ENCODE measurements at places on chromosomes 6 and 20.
A peak's percentile ranks its signal among the peaks of the same experiment; 100 is the strongest.

DNA sequence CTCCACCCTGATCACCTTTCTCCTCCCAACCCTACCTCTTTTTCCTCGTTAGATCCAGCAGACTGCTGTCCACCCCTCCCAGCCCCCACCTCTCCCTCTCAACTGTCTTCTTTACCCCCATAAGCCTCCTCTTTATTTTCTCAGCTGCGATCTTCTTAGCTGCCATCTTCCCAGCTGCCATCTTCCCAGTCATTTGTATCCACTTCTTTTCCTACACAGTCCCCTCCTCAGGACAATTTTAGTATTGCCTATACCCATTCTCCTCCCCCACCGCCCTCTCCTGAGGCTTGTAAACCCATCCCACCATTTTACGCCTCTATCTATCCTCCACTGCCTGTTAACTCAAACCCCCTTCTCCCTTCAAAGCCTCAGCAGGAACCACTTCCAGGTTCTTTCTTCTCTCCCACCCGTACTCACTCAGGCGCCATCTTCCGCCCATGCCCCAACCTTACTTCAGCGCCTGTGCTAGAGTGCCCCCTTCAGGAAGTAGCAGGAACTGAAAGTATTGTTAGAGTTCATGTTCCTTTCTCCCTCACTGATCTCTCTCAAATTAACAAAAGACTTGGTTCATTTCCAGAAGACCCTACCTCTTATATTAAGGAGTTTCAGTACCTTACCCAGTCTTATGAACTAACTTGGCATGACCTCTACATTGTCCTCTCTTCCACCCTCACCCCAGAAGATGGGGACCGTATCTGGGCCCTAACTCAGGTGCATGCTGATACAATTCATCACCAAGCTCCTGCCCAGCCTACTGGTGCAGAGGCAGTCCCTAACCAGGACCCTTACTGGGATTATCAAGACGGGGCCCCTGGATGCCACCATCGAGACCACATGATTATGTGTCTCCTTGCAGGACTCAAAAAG is 236.0 kb downstream of the ADGRG6 start:
- DNase-seq: no peak

DNA sequence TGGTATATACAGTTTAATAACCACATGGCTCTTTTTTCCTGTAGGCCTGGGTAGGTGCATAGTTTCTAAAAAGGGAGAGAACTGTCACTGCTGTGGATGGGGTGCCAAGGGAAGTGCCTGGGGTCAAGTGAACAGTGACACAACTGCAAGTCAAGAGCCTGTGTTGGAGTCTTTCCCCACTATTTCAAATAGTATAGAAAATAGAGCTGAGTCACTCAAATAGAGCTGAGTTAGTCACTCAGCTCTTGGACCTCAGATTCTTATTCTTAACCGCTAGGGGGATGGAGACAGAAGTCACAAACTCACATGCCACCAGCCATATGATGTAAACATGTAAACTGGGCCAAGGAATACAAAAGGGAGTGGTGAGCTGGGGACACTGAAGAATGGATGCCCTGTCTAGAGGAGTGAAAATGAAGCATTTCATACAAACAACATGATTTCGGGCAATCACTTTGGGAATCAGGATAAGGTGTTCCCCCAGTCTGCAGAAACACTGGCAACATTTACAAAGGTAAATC is 2.1 kb downstream of the NQO2 start:
- no peak for DNase-seq

GRCh38 chr20:41095110-41095969 is 42.0 kb upstream of the PLCG1 start:
- DNase-seq: peak; percentile 56

- no peak for DNase-seq
Measured at GRCh38 chr20:37922016-37922415, 19.1 kb downstream of the VSTM2L start.

- DNase-seq: no peak
Measured at GRCh38 chr20:41047975-41048305, 19.3 kb downstream of the TOP1 start.

DNA sequence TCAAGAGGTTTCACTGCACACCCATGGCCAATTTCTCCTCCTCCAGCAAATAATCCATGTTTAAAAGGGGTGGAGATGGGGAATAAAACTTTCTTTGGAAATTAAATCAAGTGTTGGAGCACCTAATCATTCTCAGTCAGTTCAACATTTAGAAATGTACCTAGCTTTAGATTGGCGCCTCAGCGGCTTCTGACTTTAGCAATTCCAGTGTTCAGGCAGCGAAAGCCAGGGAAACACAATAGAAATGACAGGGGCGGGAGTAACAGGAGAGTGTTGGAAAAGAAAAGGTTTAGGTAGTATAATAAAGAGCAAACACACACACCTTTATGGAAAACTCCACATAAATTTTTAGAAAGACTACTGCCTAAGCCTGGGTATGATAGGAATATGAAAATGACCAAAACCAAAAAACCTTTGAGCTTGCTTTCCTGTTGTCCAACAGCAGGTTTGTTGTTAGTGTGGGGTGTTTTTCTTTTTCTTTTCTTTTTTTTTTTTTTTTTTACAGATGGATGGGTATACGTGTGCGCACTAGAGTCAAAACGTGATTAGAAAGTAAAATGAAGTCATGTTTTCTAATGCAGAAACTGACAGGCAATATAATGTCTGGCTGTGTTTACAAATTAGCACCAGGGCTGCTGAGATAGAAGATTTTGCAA is 7.7 kb downstream of the TFAP2A start:
- DNase-seq: no peak

- no peak for DNase-seq
Measured at GRCh38 chr6:149061930-149062329, 255.6 kb upstream of the TAB2 start.

- no peak for DNase-seq
Measured at GRCh38 chr20:47782076-47782475, 3.2 kb downstream of the SULF2 start.

- no peak for DNase-seq
Measured at GRCh38 chr20:40702504-40702903, 13.5 kb upstream of the MAFB start.
